Activated CD4-positive, alpha-beta memory T cell treated with anti-CD3 and anti-CD28 coated beads for 36 hours (primary cell): ENCODE measurements at places on chromosomes 12 and 14. TPM values are rescaled to one million over a fixed set of nuclear protein-coding genes. Genes with fewer than 3 reads are reported as not detected.

The TPPP2 gene
- total RNA-seq = not detected

The INHBE gene
- total RNA-seq = 0.69 TPM

The CCDC197 gene
- total RNA-seq = 0.44 TPM

The DENR gene
- total RNA-seq = 56.9 TPM

The SERPINA3 gene
- total RNA-seq = not detected

The KRT85 gene
- total RNA-seq = not detected

The ENO2 gene
- total RNA-seq = 185 TPM

The WDHD1 gene
- total RNA-seq = 63.2 TPM

The GAPDH gene
- 5,823 TPM for total RNA-seq

The ACRBP gene
- total RNA-seq = 1.2 TPM

The LGMN gene
- total RNA-seq = 9.2 TPM

The BCAT1 gene
- total RNA-seq = 17.6 TPM

The ANKS1B gene
- total RNA-seq = 1.0 TPM

The AVPR1A gene
- not detected for total RNA-seq

The SMCO2 gene
- not detected for total RNA-seq

The MYBPC1 gene
- not detected for total RNA-seq

The PIWIL1 gene
- not detected for total RNA-seq

The CACNA2D4 gene
- 13.3 TPM for total RNA-seq
